ENCODE measurements at places on chromosomes 11 and 22.
A peak's percentile ranks its signal among the peaks of the same experiment; 100 is the strongest.

GRCh38 chr11:12285811-12286222 lies 91.6 kb upstream of the PARVA start:
- DNase-seq = no peak

DNA sequence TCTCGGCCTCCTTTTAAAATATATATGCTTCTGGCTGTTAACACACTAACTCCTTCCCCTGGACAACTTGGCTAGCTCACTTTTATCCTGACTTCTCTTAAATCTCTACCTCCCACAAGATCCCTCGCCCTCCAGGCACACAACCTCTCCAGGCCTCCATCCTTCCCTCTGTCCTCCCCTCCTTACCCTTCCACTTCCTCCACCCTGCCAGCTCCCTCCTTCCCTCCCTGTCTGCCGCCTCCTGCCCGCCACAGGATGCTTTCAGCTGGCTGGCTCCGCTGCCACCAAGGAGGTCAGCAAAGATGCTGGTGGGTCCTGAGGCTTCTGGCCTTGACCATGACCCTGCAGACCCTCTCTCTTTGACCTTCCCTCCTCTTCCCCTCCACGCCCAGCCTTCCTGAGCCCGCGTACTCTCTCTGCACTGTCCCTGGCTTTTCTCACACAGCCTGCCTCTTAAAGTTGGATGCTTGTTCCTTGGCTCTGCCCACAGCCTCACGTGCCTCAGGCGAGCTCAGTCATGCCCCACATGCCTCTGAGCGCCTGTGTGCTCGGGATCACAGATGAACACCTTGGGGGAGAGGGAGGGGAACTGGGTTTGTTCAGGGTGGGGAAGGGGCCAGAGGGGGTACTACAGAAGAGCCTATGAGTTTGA lies 6.7 kb downstream of the NFAM1 start:
- no peak for DNase-seq

DNA sequence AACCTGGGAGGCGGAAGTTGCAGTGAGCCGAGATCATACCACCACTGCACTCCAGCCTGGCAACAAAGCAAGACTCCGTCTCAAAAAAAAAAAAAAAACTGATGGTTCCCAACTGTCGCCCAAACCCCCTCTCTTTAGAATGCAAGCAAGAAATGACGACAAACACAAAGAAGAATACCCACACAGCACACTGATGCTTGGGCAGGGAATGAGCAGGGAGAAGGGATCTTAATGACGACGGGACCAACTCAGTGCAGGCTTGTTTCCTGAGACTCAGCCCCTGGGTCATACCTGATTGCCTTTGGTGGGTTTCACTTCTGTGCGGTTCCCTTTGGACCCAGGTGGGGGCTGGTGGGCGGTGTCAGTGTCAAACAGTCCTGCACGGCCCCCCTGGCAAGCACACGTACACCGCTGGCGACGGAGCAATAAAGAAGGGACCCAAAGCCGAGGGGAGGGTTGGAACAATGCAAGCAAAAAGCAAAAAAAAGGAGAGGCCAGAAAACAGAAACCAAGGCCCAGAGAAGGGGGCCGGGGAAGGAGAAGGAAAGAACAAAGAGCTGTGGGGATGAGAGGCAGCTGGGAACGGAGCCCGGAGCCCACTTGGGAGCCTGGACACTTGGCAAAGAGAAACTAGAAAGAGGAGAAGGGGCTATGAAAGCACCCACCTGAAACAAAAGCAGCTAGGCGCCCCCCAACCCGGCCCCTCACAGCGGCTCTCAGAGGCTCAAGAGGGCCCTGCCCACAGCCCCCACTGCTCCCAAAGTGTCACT lies 99.6 kb downstream of the CELSR1 start:
- no peak for DNase-seq

- no peak for DNase-seq
Measured at GRCh38 chr11:96284917-96285316, 58.1 kb downstream of the MAML2 start.

GRCh38 chr11:60264644-60265043 lies 15.8 kb upstream of the MS4A4A start:
- no peak for DNase-seq

GRCh38 chr11:119759747-119760412 lies 30.9 kb upstream of the NECTIN1 start:
- DNase-seq = no peak

DNA sequence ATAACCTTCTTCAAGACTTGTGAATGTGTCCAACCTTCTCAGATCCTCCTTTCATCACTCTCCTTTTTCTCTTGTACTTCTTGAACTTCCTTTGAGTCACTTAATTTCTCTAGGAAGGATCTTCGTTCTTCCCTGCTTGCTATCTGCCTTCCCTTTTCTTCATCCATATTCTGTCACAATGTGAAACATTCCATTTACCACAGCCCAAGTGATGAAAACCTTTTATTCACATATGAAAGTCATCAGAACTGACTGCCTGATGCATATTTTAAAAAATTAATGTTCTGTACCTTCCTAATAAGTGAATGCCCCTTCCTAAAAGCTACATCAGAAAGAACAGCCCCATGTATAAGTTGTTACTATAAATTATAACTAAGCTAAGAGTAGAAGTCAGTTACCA lies 520.4 kb upstream of the LUZP2 start:
- DNase-seq = no peak

DNA sequence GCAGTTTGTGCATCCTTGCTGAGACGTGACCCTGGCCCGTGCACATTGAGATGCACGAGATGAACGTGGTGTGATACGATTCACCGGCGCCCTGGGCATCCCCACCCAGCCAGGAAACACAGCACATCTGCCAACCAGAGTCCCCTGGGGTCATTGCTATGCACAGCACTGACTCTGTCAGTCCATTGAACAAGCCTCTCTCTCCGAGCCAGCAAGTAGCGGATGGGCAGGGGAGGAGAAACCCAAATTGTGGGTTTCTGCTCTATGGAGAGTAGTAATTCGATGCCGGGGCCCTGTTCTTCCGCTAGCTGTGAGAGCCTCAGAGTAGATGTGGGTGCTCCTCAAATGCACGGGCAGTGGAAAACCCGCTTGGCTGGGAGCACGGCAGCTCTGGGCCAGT lies 85.1 kb downstream of the ARHGAP8 start:
- no peak for DNase-seq

- DNase-seq = no peak
Measured at GRCh38 chr11:77407613-77408012, 66.3 kb downstream of the PAK1 start.

- no peak for DNase-seq
Measured at GRCh38 chr22:46212195-46212594, 37.9 kb downstream of the CDPF1 start.

DNA sequence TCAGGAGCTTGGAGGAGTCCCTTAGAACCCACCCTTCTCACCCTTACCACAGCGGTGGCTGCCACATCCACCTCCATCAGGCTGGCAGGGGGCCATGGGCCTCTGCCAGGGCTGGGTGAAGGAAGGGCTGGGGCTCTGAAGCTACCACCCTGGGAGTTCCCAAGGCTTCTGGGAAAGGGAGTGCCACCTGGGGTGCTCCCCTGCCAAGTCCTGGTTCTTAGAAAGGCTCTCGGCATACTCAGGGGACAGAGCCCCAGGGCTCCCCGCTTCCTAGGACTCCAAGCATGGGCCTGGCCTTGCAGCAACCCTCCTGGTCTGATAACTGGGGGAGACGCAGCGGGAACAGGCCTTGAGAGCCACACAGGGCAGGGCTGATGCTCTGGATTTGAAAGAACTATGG lies 438 bp upstream of the PLA2G3 start:
- DNase-seq = no peak

- no peak for DNase-seq
Measured at GRCh38 chr11:84390441-84391078, 1104.4 kb upstream of the CCDC90B start.

DNA sequence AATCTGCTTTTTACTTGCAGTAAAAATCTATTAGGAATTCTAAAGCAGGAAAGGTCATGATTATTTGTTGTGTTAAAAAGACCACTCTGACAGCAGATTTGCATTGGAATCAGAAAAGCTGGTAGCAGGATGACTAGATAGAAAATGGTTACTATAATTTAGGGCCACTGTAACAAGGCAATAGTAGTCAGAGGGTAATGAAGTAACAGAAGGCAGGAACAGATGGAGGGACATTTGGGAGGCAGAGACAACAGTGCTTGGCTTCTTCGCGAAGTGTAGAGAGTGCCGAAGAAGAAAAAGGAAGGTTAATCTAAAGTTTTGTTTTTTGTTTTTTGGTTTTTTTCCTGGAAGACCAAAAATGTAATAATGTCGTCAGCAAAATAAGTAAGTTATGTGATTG lies 129.8 kb upstream of the SLC5A12 start:
- DNase-seq = no peak

GRCh38 chr11:12818333-12819015 lies 144.3 kb downstream of the TEAD1 start:
- no peak for DNase-seq

DNA sequence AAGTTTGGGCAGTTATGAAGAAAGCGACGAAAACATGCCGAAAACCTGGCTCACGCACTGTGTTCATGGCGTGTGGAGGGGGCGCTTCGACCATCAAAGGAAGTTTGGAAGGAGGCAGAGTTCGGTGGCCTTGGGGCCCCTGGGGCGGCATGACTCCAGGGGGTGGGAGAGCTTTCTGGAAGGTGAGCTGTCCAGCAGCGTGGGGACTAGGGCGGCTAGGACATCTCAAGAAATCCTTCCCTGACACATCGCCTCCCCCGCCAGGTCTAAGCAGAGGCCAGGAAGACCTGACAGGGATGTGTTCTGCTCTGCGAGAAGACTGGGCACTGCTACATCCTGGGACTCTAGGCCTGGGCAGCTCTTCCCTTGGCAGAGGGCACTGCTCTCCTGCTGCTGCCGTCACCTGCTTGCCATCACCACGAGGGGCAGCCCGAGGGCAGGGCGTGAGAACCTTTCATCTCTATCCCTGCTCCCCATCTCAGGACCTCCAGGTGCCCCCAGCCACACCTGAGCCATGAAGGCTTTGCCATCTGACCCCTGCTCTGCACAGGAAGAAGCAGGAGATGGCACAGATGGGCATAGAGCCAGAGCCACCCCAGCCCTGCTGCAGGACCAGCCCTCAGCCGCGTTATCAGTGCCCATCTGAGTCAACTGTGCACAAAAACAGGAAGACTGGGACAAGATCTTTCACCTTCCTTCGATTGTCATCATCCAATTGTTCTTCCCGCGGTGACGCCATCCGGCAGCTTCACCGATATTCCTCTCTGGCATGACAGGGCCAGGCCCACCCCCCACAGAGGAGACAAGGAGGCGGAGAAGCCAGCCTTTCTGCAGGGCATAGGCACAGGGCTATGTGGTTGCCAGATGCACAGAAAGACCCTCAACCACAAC lies 12.7 kb downstream of the LINC01488 start:
- no peak for DNase-seq

GRCh38 chr22:38694049-38694448 lies 6.7 kb downstream of the JOSD1 start:
- DNase-seq = no peak

- no peak for DNase-seq
Measured at GRCh38 chr11:100294748-100295147, 392.3 kb upstream of the ARHGAP42 start.

- peak; percentile 40 for DNase-seq
Measured at GRCh38 chr11:75873417-75874221, 58.6 kb downstream of the UVRAG start.

GRCh38 chr11:61026121-61027031 lies 54.9 kb downstream of the CD6 start:
- DNase-seq = no peak

- no peak for DNase-seq
Measured at GRCh38 chr22:34886391-34886790, 179.6 kb upstream of the ISX start.

- no peak for DNase-seq
Measured at GRCh38 chr11:12728417-12728816, 54.2 kb downstream of the TEAD1 start.

All from GM13977 (cell line).